A172 (cell line): ENCODE measurements at places on chromosomes 7 and 10. TPM values are rescaled to one million over a fixed set of nuclear protein-coding genes. Genes with fewer than 3 reads are reported as not detected.

DNA sequence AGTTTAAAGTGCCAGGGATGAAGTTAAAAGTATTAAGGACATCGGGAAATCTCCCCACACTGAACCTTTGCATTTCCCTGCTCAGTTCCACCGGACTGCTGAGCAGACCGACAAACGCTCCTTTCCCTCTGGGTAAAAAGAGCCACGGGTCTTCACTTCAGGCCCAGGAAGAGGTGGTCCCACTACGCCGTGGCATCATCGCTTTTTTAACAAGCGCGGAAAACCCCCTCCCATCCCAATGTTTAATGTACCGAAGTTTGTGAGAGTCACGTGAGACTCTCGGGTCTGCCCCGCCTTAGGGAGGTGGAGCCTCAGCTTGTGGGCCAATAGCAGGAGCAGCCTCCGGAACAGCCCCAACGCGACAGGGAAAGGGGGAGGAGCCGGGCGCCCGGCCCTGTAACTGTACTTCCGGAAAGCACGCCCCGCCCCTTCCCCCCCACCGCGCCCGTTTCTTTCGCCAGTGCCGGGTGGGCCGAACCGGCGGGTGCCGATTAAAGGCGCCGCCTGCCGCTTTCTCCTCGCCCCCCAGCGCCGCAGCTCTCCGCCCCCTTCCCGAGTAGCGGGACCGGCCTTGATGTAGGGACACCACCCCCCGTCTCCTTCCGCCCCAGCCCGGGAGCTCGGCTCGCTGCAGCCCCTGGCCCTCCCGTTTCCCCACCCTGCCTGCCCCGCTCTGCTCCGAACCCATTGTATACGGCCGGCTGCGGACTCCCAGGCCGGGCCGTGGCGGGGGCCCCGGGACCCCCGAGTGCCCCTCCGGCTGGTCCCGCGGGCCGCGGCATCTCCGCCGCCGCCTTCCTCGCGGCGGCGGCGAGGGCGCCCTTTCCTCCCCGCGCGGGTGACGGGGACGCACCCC is 2.2 kb upstream of the TRIM8 start:
- peak; percentile 96 for DNase-seq

DNA sequence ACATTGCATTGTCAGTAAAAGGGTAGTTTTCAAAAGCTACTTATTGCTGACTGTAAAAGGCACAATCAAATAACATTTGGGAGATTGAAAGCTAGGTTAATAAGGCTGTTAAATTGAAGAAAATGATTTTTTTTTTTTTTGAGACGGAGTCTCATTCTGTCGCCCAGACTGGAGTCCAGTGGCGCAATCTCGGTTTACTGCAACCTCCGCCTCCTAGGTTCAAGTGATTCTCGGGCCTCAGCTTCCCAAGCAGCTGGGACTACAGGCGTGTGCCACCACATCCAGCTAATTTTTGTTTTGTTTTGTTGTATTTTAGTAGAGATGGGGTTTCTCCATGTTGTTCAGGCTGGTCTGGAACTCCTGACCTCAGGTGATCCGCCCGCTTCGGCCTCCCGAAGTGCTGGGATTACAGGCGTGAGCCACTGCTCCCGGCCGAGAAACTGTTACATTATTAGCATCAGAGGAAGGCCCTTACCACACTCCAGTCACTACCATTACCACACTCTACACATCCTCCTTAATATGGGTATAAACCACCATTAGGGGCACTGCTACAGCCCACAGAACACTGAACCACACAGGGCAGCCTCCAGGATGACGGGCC is 1.0 kb downstream of the CYP51A1 start:
- no peak for DNase-seq

- no peak for DNase-seq
Measured at GRCh38 chr7:117195361-117196029, 127.4 kb downstream of the WNT2 start.

- no peak for DNase-seq
Measured at GRCh38 chr7:97973206-97973658, 16.8 kb downstream of the OCM2 start.

GRCh38 chr10:6140141-6140841 is 51.5 kb downstream of the RBM17 start:
- DNase-seq, result peak; percentile 30

DNA sequence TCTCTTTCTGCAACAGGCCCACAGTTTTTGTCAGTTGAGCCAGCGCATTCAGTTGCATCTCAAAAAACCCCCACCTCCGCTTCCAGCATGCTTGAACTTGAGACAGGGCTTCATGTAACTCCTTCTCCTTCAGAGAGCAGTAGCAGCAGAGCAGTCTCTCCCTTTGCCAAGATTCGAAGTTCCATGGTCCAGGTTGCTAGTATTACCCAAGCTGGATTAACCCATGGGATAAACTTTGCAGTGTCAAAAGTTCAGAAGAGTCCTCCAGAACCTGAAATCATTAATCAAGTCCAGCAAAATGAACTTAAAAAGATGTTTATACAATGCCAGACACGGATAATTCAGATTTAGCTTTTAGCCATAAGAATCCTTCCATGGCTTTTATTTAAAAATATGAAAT is 45.2 kb downstream of the MCMBP start:
- no peak for DNase-seq

Gene GIMAP8
- total RNA-seq, result not detected in 2 replicates

Gene MSS51
- total RNA-seq, result 0.07 and 0.60 TPM in 2 replicates

GRCh38 chr10:35650894-35651293 is 8.8 kb upstream of the FZD8 start:
- DNase-seq, result no peak

Gene ZC3HAV1
- 20.7 and 25.4 TPM in 2 replicates for total RNA-seq

- no peak for DNase-seq
Measured at GRCh38 chr10:24027107-24027506, 181.8 kb upstream of the KIAA1217 start.

DNA sequence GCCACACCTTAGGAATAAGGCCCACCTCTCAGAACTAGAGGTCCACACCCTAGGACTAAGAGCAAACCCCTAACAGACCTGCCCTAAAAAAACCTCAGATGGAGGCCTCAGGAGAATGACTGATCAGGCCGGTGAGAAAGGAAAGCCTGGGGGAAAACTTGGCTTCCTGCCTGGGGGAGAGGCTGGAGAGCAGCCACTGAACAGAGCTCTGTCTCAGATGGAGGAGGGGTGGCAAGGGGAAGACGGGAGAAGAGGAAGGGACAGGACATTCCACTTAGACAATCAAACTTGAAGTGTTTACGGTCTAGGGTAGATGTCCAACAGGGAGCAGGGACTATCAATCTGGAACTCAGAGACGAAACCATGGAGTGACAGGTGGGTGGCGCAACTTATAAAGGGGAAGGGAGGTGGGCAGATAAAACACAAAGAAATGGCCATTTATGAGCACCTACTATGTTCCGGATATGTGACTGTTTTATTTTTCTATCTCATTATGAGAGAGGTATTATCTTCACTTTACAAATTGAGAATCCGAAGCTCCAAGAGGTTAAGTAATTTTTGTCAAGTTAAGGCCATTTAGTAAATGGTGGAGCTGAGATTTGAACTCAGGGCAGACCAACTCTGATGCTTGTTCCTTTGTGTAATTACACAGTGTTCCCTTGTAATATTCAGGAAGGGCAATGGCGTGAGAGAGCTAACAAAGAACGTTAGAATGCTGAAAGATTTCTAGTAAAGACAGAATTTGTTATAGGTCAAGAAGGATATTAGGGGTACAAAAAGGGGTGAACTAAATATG is 82.6 kb downstream of the DNMBP start:
- DNase-seq, result peak; percentile 66

GRCh38 chr7:83414947-83415346 is 234.0 kb downstream of the SEMA3E start:
- DNase-seq, result no peak

Gene CYP3A7
- not detected in 2 replicates for total RNA-seq

Gene PRSS2
- total RNA-seq, result not detected in 2 replicates

Gene KLF6
- total RNA-seq, result 20.3 and 20.4 TPM in 2 replicates

Gene SERPINE1
- total RNA-seq, result 463 and 480 TPM in 2 replicates

DNA sequence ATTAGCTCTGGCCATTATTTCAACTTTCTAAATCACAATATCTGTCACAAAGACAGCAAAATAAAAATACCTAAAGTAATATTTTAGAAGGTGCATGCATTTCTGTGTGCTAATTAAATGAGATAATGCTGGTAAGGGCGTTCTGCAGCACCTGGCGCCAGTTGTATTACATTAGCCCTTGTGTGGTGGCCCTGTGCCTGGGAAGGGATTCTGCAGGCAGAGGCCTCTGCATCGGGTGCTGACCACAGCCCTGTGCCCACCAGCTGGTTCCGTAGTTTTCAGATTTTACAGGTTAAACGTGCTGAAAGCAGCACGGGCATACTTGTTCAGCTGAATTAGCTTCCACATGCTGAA is 157.7 kb upstream of the PRKCQ start:
- no peak for DNase-seq

DNA sequence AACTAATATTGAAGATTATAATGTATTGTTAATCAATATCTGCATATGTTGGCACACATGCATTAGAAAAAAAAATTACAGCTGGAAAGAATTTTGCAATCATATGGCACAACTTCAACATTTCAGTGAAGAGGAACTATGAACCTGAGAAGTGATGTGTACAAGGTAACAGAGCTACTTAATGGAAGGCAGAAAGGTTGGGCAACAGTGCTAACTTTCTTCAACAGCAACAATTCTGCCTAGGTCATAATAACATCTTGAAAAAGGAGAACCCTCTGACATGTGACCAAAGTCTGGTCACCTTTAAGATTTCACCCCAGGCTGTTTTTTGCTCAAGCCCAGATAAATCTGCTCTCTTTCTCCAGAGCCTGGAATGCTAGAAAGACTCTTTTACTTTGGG is 47.9 kb upstream of the SKAP2 start:
- no peak for DNase-seq

Gene SCD
- total RNA-seq, result 249 and 398 TPM in 2 replicates

Gene GPRIN2
- not detected in 2 replicates for total RNA-seq

GRCh38 chr7:44180631-44181030 is 8.6 kb downstream of the GCK start:
- no peak for DNase-seq

GRCh38 chr10:131461093-131461492 is 149.6 kb upstream of the TCERG1L start:
- DNase-seq, result no peak

- no peak for DNase-seq
Measured at GRCh38 chr10:127325506-127325905, 129.1 kb upstream of the INSYN2A start.

- no peak for DNase-seq
Measured at GRCh38 chr10:86068231-86069054, 298.2 kb downstream of the GRID1 start.

DNA sequence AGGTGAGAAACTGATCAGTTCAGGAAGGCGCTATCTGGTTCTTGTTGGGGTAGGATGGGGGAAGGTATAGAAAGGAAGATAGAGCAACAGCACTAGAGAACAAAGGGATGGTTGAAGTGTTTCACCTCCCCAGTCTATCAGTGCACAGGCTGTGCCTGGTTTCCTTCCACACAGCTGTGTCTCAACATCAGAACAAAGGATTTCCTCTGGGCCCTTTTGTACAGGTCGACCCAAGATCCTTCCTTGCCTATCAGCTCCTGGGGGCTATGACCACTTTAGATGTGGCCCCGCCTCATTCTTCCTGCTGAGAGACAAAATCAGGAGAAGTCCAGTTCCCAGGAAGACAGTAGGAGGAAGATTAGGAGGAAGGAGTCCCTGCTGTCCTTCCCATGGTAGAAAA is 65.6 kb downstream of the NAMPT start:
- no peak for DNase-seq

Gene PRSS37
- total RNA-seq, result not detected in 2 replicates

GRCh38 chr10:116237970-116238369 is 35.0 kb downstream of the GFRA1 start:
- DNase-seq, result no peak

- no peak for DNase-seq
Measured at GRCh38 chr7:99504281-99504602, 220 bp upstream of the ZKSCAN5 start.

Gene ACHE
- 1.5 and 2.8 TPM in 2 replicates for total RNA-seq

Gene TAS2R41
- total RNA-seq, result not detected in 2 replicates

GRCh38 chr7:32583791-32584190 is 88.5 kb downstream of the AVL9 start:
- no peak for DNase-seq

- peak; percentile 65 for DNase-seq
Measured at GRCh38 chr7:4739528-4739992, 35.9 kb upstream of the AP5Z1 start.

Gene PPP1R9A
- total RNA-seq, result 6.9 and 9.7 TPM in 2 replicates

DNA sequence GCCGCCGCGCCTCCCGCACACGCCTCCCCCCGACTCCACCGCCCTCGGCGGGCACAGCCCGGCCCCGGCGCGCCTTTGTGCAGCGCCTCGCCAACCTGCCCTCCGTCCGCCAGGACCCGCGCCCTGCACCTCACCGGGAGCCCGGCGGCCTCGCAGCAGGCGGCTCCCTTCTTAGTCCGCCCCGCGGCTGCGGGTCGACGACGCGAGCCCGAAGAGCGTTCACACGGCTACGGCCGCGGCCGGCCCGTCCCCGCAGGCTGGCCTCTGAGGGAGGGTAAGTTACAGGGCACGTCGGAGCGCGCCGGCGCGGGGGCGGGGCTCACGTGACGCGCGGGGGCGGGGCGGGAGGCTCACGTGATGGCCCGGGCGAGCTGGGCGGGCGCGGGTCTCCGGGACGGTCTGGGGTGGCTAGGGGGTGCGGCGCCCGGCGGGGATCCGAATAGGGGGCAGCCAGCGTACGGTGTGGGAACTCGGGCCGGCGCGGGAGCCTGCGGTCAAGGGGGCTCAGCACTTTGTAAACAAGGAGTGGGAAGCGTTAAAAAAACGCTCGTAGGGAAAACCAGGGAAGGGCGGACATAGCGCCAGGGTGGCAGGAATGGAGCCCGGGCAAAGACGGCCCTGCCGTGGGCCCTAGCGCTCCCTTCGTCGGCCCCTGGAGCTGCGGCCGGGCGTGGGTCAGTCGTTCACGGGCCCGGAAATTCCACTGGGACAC is at the start of gene ARHGAP12:
Gene ARHGAP12, minus strand, starts transcription at position 283 of the 712 bp plus-strand sequence. CDS start 19,976 bp downstream, outside the sequence.
- peak; percentile 63 for DNase-seq

GRCh38 chr10:52318822-52319464 is 4.9 kb downstream of the DKK1 start:
- DNase-seq, result peak; percentile 99

Gene NXPH1
- not detected in 2 replicates for total RNA-seq
